ENCODE measurements at places on chromosomes 16 and 17.

DNA sequence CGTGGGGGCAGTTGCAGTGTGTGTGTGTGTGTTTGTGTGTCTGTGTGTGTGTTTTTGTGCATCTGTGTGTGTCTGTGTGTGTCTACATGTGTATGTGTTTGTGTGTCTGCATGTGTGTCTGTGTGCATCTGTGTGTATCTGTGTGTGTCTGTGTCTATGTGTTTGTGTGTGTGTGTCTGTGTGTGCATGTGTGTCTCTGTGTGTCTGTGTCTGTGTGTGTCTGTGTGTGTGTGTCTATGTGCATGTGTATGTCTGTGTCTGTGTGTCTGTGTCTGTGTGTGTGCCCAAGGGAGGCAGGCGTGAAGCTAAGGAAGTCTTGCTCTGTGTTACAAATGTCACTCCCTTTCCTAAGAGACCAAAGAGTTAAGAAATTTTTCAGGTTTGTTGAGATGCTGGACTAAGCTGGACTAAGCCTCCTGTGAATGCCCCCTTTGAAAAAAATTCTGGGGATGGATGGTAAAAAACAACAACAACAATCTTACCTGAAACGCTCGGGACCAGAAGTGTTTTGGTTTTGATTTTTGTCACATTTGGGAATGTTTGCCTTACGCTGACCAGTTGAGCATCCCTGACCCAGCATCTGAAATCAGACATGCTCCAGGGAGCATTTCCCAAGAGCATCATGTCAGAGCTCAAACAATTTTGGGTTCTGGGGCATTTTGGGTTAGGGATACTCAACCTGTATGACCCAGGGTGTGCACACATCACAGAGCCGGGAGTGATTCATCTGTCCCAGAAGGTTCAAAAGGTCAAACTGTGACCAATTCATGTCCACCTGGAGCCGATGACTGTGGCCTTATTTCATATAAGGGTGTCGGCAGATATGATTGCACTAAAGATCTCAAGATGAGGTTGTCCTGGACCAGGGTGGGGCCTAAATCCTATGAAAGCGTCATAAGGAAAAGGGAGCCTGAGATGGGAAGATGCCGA, 48.6 kb upstream of the ZNF469 start:
- no peak for DNase-seq

DNA sequence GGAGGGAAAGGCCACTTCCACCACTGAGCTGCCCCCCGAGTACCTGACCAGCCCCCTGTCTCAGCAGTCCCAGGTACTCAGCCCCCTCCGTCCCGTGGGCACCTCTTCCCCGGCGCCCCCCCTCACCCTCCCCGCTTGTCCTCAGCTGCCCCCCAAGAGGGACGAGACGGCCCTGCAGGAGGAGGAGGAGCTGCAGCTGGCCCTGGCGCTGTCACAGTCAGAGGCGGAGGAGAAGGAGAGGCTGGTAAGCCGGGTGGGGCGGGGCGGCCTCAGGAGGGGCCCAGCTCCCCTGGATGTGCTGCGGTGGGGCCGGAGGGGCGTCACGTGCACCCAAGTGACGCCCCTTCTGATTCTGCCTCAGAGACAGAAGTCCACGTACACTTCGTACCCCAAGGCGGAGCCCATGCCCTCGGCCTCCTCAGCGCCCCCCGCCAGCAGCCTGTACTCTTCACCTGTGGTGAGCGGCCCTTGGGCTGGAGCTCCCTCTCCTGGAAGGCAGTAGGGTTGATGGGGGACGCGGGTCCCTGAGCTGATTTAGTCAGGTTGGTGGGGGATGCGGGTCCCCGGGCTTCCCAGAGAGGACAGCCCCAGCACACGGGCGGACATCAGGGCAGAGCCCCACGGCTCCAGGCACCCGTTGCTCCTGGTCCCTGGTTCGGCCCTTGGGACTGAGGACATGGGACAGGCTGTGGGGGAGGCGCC, 9.5 kb upstream of the MRPL12 start:
- DNase-seq, result no peak

DNA sequence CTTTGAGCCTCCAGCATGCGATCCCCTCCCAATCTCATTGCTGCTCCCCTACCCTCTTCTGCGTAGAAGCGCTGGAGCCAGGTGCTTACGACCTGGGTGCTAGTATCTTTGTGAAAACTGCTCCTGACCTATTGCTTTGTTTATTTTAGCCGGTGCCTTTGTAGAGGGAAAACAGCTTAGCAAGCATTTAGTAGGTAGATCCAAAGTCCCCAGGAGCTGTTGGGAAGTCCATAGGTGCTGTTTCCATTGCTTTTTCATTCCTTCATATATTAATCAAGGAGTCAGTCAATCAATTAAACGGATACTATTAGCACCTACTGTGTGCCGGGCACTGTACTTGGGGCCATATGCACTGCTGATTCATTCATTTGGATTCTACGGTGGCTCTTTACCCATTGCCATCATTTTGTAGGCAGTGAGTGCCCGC, 497.6 kb downstream of the WWOX start:
- DNase-seq, result no peak

DNA sequence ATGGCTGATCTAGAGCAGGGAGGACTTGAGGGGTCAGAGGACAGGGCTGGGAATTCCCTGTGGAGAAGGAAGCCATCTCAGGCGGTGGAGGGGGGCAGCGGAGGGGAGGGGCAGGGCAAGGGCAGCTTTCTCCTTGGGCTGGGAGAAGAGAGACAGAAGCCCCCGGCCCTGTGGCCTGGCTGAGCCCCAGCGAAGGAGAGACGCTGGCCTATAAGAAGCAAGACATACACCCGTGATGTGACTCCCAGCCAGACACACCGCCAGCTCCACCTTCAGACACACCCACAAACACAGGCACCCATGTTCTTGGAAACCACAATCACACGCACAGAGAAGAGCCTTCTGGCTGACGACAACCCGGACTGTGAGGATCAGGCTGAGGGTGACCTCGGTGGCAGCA, 10.0 kb downstream of the TRPV3 start:
- no peak for DNase-seq

- no peak for DNase-seq
Measured at GRCh38 chr16:47713225-47713595, 252.1 kb downstream of the PHKB start.

DNA sequence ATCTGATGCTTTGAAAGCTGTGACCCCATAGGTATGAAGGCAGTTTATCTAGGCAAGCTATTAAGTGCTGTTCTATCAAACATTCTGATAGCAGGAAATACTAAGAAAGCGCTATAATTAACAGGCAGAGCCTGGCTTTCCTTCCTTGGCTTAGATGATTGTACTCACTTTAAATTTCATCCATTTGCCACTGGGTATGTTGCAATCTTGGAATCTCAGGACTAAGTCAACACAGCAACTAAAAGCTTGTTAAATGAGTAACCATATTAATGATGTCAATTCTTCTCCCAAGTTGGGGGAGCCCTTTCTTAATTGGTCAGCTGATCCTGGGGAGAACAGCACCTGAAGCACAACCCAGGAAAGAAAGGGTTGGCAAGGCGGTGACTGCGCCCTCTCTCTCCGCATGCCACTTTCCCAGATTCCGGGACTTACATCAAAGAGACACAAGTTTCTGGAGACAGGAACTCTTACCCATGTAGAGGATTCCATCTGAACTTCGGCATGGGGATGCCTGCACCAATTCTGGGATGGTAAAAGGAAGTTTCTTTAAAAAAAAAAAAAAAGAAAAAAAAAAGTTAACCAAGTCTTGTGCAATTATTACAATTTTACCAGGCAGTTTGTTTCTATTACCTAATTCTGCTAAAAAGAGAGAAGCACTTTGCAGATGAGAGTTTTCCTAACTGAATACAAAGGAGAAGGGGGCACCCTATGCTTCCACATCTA, 54.4 kb upstream of the ICAM2 start:
- no peak for DNase-seq

DNA sequence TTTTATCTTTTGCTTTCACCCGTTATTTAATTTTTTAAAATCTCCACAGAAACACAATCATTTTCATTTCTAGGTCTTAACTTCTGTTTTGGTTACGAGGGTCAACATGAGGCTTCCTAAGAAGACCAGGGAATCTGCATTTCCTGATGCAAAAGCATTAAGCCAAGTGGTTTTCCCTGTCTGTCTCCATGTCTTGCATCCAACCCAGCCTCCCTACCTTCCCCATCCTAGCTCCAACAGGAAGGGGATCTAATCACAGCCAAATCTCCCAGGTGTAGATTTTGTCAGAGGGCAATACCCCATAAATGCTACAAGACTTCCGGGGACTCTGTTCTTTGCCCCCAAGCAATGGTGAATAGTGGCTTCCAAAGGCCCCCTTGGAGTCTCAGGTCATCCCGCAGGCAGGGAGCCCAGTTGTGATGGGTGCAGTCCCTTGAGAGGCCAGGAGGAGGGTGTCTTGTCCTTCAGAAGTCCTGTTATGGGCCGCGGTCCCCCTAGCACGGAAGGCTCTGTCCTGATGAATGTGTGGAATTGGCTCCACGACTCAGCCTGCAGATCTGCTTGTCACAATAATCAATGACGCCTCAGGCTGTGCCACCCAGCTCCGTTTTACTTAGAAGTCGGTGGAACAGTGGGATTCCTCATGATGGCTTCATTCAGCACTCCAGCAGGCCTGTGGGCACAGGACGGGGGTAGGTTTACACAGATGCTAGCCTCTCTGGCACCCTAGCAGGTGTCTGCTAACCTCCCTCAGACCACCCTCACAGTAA, 141.1 kb downstream of the RGS9 start:
- DNase-seq, result no peak

- no peak for DNase-seq
Measured at GRCh38 chr17:2721603-2722002, 10.0 kb upstream of the CLUH start.

GRCh38 chr17:27241346-27241946, 52.5 kb upstream of the WSB1 start:
- DNase-seq, result no peak

DNA sequence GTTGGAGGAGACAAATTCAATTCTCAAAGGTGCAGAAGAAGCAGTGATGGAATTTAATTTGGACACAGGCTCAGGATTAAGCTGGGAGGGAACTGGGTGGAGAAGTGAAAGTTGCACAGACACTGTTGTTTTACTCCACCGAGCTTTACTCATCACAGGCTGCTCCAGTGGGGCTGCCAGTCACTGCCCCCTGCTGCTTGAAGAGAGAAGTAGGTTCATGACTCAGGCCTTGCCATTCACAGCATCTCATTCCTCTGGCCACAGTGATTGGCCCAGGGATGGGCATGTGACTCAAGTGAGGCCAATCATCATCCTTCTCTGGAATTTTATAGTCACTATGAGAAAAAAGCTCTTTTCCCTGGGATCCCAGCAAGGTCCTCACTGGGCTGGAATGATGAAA, 11.8 kb downstream of the GNAO1 start:
- no peak for DNase-seq

GRCh38 chr17:80007939-80008338, 27.7 kb downstream of the TBC1D16 start:
- no peak for DNase-seq

GRCh38 chr16:17510567-17510966, 39.8 kb upstream of the XYLT1 start:
- DNase-seq, result no peak

- no peak for DNase-seq
Measured at GRCh38 chr16:66996324-66996982, 8.1 kb downstream of the CES4A start.

GRCh38 chr16:27503662-27504061, 46.1 kb downstream of the GTF3C1 start:
- DNase-seq, result no peak

DNA sequence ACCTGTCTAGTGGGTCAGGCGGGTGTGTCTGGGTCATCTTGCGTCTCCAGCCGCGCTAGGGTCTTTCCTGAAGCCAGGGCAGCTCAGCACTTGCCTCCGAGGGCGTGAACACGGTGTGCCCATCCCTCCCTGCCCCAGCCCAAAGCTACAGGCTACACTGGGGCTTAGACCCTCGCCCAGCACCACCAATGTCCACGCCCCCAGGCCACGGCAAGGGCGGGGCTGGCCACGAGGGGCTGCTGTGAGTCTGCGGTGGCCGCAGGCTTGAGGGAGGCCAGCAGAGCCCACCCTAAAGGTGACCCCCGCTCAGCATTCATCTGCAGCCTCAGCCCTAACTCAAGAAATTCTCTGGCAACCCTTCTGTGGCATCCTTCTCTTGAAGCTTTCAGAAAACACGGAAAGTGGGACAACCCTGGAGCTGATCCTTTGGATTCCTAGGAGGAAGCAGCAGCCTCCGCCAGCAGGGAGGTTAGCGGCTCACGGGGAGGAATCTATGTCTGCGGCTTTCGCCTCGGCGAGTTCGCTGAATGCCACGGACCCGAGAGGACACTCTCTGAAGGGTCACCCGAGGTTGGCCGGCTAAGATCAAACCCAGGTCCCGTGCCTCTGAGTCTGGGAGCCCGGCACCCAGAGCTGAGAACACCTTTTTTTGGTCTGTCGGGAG, 41.7 kb downstream of the TIMM22 start:
- DNase-seq, result no peak

GRCh38 chr16:89982318-89982717, 33.8 kb downstream of the DEF8 start:
- DNase-seq, result no peak

GRCh38 chr17:80948976-80949450, 42.6 kb upstream of the CHMP6 start:
- DNase-seq, result no peak

- no peak for DNase-seq
Measured at GRCh38 chr16:22053921-22054341, 38.4 kb upstream of the VWA3A start.

DNA sequence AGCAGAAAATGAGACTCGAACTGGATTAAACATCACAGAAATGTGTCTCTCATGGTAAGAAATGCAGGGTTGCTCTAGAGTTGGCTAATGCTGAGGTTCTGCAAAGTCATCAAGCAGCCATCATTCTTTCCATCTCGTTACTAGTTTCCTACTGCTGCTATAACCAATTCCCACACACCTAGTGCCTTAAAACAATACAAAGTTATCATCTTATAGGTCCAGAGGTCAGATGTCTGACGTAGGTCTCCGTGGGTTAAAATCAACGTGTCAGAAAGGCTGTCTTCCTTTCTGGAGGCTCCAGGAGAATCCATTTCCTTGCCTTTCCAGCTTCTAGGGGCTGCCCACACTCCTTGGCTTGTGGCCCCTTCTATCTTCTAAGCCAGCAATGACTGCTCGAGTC, 118.6 kb downstream of the STX8 start:
- DNase-seq, result no peak

- DNase-seq, result no peak
Measured at GRCh38 chr17:74045608-74046280, 157.7 kb upstream of the RPL38 start.

GRCh38 chr16:77585379-77586251, 136.7 kb upstream of the NUDT7 start:
- no peak for DNase-seq

- no peak for DNase-seq
Measured at GRCh38 chr16:3601614-3602319, 9.6 kb downstream of the SLX4 start.

GRCh38 chr17:57701124-57701523, 44.0 kb downstream of the CCDC182 start:
- no peak for DNase-seq

- DNase-seq, result peak; percentile 74
Measured at GRCh38 chr16:15899538-15900100, 11.2 kb upstream of the CEP20 start.

- no peak for DNase-seq
Measured at GRCh38 chr17:21129023-21129681, 2.4 kb downstream of the DHRS7B start.

DNA sequence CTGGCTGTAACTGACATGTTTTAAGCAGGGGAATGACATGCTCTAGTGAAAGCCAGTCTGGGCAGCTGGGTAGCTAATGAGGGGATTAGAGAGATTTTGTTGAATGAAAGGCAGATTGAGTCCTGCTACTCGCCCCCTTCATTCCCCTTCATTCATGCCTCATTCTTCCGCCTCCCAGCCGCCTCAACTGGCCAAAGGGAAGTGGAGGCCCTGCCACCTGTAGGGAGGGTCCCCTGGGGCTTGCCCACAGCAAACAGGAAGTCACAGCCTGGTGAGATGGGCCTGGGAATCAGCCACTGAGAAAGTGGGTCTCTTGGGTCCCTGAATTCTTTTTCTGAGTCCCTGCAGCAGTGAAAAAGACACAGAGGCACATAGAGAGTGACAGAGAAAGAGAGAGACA, 1.1 kb upstream of the CD19 start:
- DNase-seq, result no peak

Measured in HS-27A (cell line).